Stimulated activated CD8-positive, alpha-beta memory T cell treated with anti-CD3 and anti-CD28 coated beads, Interleukin-4, amount 100 ng/mL, for 1 hour (primary cell): ENCODE measurements at places on chromosomes 6 and 20.

DNA sequence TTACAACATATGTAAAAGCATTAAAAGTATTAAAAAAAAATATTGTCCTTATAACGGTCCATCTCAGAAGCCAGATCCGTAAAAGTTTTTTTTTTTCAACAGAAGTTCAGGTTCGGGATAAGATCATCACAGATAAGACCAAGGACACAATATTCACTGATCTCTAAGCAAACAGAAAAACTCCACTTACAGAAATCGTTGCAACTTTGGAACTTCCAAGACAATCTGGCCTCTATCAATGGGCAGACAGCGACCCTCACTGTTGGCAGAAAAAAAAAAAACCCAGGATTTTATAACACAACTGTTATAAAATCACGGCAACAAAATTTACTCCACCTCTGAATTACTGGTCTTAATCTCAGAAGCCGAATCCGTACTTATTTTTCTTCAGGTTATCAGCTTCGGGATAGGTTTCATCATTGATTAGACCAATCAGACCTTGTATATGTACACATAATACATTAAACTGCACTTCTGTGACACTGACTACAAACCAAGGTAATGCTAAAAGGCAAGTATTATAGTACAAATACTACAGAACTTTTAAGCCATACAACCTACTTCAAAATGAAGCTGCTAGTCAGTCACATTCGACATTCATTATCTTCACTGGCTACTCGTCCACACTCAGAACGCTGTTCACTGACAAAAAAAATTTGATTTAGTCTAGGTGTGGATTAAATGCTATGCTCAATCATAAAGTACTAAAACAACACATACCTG lies 34.7 kb upstream of the SYNCRIP start:
- DNase-seq: no peak

DNA sequence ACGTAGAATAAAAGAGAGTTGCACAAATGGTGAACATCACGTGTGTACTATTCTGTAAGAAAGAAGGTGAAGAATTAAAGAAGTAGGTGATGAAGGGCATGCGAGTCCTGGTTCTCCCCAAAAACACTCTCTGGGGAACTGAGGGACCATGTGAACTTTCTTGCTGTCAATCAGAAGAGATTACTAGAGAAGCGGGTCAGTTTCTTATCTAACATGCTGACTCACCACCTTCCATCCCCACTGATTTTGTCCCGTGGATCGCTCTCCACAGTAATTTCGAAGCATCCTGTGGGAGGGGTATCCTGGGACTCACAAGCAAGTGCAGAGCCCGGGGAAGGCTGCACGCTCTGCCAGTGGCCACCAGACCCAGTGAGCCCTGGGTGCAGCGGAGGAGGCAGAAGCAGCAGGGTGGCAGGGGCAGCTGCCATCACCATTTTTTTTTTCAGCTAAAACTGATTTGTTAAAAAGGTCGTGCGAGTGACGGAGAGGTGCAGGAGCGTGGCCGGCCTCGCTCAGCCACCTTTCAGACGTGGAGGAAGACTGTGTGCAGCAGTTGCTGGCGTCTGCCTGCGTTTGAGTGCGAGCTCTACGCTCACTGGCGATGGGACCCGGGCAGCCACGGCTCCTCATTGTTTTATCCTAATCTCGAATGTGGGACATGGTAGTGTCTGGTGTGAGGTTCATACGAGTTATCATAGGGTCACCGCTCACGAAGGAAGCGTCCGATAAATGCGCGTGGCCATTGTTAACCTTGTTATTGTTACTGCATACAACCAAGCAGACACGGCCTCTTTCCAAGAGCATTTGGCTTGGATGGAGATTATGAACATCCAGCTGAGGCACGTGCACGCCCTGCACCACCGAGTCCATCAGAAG lies 28.0 kb upstream of the SLCO4A1 start:
- no peak for DNase-seq

- DNase-seq: no peak
Measured at GRCh38 chr6:6002848-6003620, 3.7 kb downstream of the NRN1 start.

- no peak for DNase-seq
Measured at GRCh38 chr6:1395941-1396908, 6.8 kb downstream of the FOXF2 start.

DNA sequence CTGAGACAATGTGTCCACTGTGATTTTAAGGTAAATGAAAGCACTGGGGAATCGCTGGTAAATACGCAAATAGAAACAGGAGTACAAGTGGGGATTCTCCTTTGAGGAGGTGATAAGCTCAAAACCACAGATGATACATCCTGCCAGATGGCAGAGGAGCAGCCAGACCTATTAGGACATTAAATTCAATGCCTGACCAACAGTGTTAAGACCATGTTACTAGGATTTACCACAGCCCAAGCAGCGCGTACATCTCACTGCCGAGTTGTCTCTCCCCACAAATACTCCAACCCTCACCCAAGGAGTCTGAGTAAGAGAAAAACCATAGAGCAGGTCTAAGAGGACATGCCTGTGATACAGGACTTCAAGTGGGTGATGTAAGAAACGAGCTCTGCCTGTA lies 68.9 kb upstream of the TULP1 start:
- no peak for DNase-seq

DNA sequence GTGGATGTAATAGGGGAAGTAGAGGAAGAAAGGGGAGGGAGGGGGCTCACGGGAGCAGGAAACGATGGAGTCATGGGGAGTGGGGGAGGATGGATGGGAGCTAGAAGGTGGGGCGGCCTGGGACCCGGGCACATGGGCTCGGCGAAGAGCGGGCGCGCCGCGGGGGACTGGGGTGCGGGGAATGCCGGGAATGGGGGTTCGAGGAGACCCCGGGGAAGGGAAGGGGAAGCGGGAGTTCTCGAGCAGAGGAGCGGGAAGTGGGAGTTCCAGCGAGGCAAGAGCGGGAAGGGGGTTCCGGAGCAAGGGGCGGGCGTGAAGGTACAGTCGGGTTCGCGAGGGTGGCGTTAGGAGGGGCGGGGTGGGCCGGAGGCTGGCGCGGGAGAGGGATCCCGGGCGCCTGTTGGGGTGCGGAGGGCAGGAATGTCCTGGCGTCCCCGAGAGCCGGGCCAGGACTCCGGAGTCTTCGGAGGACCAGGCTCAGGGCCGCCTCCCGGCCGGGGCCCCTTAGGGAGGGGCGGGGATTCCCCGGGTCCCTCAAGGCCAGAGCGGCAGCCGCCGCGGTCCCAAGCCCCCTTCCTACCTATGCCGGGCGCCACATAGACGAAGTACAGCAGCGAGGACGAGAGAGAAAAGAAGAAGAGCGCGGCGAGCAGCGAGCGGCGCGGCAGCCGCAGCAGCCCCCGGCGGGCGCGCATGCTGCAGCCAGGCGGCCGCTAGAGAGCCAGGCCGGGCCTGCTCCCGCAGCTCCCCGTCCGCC lies 504 bp downstream of the B4GALT5 start:
- no peak for DNase-seq

DNA sequence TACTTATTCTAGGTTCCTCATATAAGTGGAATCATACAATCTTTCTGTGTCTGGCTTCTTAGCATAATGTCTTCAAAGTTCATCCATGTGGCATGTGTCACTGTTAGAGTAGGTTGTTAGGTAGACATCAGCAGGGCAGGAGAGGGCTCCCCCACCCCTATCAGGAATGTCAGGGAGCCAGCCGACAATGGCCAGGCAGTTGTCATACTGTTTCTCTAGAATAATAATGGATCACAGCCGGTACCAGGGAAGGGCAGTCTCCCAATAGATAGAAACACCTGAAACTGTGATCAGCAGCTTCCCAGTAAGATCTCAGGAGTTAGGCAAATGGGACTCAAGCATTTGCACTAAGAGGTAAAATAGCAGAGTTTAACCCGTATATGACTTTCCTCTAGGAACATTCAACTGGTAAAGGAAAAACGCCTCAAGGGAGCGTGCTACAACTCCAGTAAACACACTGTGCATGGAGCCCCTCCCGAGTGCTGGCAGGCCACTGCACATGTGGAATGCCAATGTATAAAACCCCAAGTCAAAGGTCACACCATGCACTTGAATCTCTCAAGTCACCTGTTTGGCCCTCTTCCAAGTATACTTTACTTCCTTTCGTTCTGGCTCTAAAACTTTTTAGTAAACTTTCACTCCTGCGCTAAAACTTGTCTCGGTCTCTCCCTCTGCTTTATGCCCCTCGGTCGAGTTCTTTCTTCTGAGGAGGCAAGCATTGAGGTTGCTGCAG lies 29.8 kb upstream of the SIRT5 start:
- DNase-seq: no peak

- no peak for DNase-seq
Measured at GRCh38 chr6:138300469-138300868, 77.2 kb upstream of the SMIM28 start.

- no peak for DNase-seq
Measured at GRCh38 chr6:4402477-4402976, 267.2 kb upstream of the ECI2 start.

- no peak for DNase-seq
Measured at GRCh38 chr6:156827382-156827781, 50.2 kb downstream of the ARID1B start.

DNA sequence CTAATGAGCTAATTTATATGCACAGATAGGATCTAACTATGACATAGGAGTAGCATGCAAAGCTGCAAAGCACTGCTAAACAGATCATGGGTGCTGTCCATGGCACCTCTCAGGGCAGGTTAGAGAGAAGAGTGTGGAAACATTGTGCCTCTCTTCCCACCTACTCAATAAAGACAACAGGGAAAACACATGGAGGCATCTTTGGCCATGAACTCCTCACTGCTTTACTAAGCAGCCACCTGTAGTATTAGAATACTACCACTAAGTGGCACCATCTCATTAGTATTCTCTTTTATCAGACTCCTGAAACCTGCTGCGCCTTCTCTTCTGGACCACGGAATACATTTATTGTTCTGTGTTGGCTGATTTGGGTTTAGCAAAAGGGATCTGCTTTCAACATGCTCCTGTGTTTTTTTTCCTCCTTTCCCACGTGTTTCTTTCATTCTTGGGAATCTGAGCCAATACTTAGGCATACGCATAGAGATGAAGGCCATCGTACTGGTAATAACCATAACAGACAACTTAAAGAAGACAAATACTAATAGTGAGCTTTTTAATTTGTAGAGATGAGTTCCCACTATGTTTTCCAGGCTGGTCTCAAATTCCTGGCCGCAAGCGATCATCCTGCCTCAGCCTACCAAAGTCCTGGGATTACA lies 9.4 kb upstream of the HDDC2 start:
- DNase-seq: no peak

- no peak for DNase-seq
Measured at GRCh38 chr20:33908336-33908735, 85.4 kb upstream of the RALY start.

DNA sequence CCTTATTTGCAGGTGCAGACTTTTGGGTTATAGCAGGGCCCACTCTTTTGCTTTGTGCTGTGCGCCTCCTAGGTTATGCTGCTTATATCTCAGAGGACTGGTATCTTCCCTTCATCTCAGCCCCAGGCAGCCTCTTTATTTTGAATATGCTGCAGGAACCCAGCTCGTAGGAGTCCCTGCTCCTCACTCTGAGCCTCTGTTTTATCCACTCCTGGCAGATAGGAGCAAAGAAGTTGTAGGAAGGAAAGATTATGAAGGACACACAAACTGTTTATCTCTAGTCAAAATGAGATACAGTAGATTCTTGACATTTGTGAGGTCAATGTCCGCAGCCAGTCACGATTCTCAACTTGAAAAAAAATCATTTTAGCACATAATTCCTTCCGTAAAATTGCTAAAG lies 15.6 kb downstream of the L3MBTL3 start:
- no peak for DNase-seq

DNA sequence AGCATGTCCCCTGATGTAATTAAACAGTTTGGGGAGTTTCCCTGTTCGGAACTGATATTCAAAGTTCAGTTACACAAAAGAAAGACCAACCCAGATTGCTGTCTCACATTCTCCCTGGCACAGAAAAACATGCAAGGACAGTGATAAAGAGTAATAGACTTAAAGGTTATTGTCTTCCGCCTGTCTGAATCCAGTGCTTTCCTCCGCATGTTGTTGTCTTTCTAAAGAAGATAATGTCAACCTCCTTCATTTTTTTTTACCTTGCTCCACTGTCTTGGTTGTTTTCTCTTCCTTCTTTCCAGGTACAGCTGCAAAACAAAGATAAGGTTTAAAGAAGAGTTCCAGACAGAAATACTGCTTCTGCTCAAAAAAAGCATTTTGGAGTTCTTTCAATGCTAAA lies 284.5 kb downstream of the TRDN start:
- DNase-seq: no peak

DNA sequence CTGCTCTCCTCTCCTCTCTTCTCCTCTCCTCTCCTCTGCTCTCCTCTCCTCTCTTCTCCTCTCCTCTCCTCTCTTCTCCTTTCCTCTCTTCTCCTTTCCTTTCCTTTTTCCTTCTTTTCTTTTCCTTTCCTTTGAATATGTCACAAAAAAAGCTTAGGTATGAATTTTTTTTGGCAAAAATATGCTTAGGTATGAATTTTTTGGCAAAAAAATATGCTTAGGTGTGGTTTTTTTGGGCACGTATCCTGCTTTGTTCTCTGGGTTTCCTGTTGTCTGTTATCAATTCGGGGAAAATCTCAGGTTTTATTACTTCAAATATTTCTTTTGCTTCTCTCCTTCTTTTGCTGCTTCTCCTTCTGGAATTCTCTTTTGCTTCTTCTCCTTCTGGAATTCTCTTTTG lies 155.5 kb upstream of the PMEPA1 start:
- DNase-seq: no peak

- no peak for DNase-seq
Measured at GRCh38 chr20:44897133-44897532, 11.6 kb downstream of the YWHAB start.

- no peak for DNase-seq
Measured at GRCh38 chr6:110660066-110660655, 155.1 kb downstream of the CDK19 start.

DNA sequence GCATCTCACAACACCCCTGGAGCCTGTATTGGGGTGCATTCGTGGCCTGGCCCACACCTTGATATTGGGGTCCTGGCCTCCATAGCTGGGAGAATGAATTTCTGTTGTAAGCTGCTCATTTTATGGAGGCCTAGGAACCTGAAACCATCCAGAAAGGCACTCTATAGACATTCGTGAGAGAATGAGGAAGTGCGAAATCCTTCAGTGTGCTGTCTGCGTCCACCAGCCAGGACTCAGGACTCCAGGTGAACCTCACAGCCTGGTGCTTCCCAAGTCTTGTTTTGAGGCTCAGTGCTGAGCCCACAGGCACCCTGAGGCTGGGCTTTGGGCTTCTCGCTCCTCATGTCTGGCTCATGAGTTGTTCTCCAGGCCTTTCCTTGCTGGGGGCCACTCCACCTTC lies 11.9 kb upstream of the RBBP8NL start:
- DNase-seq: no peak
